NCI-H460 (cell line): ENCODE measurements at places on chromosomes 5 and 9.

GRCh38 chr5:76742583-76742982, 26.7 kb downstream of the F2R start:
- no peak for DNase-seq

- DNase-seq: no peak
These were observed 23.7 kb upstream of the OTULINL start for GRCh38 chr5:14557791-14558415.

- DNase-seq: no peak
These were observed 163.2 kb upstream of the ADAMTS16 start for GRCh38 chr5:4976902-4977301.

DNA sequence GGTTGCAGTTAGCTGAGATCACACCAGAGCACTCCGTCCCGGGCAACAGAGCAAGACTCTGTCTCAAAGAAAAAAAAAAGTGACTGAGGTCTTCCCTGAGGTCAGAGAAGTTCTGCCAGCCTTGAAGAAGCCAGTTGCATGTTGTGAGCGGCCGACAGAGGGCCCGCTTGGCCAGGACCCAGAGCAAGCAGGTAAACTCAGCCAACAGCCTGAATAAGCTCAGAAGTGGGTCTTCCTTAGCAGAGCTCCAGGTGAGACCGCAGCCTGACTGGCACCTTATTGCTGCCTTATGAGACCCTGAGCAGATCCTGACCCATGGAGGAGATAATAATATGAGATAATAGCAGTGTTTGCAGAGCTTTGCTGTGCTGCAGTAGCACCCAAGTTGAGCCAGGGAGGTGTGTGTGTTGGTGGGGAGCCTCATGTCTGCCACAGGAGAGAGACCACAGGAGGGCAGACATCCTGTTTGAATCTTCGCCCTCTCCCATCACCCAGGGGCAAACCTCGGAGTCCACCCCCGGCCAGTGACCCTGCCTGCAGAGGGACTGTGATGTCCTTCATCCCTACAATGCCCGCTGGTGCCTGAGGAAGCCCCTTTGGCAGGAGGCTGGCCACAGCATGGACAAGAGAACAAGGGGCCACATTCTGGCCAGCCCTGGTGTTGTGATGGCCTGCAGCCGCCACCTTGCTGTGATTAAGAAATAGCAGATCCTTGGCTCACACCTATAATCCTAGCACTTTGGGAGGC, 10.8 kb upstream of the BARX1 start:
- DNase-seq: no peak

- DNase-seq: no peak
These were observed 50.1 kb downstream of the FAM78A start for GRCh38 chr9:131226226-131226625.

DNA sequence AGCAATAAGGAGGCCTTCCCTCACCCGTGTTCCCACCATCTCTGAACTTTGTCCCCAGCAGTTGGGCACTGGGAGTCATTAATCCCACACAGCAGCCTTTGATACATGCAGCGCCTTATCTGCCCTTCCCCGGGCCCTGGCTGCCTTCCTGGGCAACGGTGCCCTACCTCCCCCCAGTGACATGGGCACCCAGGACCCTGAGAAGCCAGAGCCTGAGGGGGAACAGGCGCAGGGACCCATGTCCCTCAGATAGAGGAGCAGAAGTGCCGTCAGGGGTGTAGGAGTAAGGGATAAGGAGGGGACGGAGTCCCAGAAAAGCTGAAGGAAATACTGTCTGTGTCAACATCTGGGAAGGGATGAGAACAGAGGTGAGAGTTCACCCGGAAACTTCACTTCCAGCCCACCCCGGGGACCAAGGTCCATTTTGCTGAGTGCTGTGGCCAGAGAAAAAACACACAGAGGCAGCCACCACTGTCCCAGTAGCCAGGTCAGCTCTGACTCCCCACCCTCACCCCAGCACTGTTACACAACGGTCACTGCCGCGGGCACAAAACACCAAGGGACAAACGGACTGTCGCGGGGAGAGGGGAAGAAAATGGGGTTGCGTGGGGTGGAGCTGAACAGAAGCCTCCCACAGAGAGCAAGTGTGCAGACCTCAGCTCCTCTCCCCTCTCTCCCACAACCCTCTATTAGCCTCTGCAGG, 3.8 kb downstream of the PCDH1 start:
- DNase-seq: no peak

DNA sequence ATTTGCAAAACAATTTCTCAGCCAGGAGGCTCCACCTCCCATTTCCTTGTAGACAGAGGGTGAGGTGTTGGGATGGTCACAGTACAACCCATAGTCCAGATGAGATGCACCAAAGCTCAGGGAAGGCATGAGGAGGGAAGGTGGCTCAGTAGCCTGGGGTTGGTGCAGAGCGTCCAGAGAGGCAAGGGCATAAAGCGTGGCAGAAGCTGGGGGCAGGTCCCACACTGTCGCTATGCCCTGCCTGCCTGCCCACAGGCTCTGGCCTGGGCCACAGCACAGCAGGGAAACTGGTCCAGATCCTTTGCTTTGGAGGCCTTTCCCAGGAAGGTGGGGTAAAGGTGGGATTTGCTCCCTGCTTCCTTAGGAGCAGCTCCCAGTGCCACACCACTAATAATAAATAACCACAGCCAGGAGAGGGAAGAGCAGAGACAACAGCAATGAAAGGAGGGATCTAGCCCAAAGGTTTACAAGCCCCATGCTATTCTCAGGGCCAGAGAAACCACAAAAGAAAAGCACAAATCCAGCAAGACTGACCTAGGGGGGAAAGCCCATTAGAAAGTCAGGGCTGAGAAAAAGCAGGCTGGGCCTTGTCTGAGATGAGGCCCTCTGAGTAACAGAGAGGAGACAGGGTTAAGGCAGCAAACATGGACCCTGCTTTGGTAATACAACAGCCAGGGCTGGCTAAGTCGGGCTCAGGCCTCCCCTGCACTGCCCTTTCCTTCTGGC, 27.2 kb downstream of the PCDHGC5 start:
- DNase-seq: no peak

GRCh38 chr9:113393281-113393680, 7.8 kb downstream of the ALAD start:
- DNase-seq: no peak

- DNase-seq: no peak
These were observed 7.6 kb upstream of the TRMT10B start for GRCh38 chr9:37745970-37746369.

DNA sequence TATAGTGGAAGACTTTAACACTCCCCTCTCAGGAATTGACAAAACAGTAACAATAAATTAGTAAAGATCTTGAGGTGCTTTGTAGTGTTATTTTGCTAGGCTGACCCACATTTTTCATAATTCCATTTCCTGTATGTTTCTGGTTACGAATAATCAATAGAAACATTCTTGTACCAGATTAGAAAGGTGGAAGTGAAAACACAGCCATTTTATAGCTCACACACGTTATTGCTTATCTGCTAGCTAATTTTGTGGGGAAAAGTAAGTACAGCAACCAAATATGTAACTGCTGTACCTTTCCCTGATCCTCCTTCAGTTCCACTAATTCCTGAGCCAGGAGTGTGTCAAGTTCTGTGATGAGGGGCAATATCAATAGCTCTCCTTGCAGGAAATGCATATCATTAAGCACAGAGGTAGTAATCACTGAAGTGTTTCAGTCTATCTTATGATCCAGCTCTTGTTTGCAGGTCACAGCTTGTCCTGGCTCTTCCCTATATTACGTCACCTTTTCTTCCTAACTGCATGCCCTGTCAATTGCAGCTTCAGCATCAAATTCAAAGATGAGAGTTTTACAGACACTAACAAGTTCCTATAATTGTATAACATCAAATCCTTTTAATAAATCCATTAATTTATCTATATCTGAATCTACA, 59.4 kb downstream of the MINAR2 start:
- no peak for DNase-seq

GRCh38 chr9:87516222-87516925, 18.7 kb downstream of the DAPK1 start:
- no peak for DNase-seq

- DNase-seq: no peak
These were observed 83.6 kb upstream of the BNC2 start for GRCh38 chr9:16954040-16954439.

DNA sequence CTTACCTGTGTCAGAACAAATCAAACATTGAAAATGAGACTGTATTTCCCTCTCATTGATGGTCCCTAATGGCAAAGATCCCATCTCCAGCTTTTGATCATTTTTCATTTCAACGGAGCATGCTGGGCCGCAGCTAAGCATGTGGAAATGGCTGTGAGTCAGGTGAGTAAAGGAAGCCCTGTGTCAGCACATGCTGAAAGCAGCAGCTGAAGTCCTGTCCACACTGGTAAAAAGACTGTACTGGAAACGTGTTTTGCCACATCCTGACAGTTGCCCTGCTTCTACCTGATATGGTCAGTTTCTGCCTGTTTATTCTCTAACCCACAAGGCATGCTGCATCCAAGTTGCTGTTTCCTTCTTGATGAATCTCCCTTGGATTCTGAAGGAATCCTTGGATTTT, 330.1 kb downstream of the EFNA5 start:
- no peak for DNase-seq

DNA sequence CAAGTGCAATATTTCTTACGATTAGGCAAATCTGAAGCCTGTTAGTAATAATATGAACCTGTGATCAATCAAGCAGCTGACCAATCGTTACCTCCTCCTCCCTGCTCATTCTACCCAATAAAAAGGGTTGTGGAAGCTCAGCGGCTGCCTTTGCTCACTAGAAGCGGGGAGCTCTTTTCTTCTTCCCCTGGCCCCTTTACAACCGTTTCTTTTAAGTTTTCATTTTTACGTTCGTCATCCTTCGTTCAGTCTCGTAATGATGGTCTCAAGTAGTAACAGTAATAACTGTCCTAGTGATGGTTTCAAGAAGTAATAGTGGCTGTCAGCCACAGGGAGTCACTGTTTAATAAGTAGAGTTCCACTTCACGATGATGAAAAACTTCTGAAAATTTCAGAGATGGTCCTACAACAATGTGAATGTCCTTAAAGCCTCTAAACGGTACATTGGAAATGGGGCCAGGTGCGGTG, 6.2 kb downstream of the UGT3A2 start:
- DNase-seq: peak; percentile 11

GRCh38 chr5:173911623-173912022, 23.5 kb downstream of the CPEB4 start:
- DNase-seq: no peak

- no peak for DNase-seq
These were observed 238.1 kb downstream of the ROR2 start for GRCh38 chr9:91711755-91712601.

GRCh38 chr5:170315154-170315553, 17.6 kb upstream of the LCP2 start:
- DNase-seq: no peak

GRCh38 chr9:6927838-6928237, 170.1 kb downstream of the KDM4C start:
- DNase-seq: no peak

GRCh38 chr9:136629879-136630661, 32.6 kb upstream of the EGFL7 start:
- DNase-seq: peak; percentile 36

GRCh38 chr5:151454166-151454565, 6.8 kb downstream of the SLC36A1 start:
- no peak for DNase-seq

DNA sequence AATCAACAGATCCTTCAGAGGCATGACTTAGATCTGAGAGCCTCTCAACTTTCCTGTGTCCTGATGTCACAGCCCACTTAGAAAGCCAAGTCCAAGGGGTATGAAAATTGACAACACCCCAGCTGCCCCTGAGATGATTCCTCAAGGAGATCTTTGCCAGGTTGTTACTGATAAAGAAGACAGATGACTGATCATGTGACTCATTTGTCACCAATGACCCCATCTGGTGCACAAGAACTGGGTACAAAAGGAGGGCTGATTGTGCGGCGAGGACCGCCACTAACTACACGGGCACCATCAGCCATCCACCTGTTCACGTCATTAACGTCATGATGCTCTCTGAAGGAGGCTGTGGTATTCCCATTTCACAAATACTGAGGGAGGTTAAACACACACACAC, 583.2 kb upstream of the KLF4 start:
- DNase-seq: no peak
